Activated CD4-positive, alpha-beta T cell treated with anti-CD3 and anti-CD28 coated beads for 4 hours (primary cell): ENCODE measurements at places on chromosomes 7 and 10.

- DNase-seq, result no peak
Measured at GRCh38 chr7:152000191-152000590, 25.3 kb upstream of the GALNT11 start.

DNA sequence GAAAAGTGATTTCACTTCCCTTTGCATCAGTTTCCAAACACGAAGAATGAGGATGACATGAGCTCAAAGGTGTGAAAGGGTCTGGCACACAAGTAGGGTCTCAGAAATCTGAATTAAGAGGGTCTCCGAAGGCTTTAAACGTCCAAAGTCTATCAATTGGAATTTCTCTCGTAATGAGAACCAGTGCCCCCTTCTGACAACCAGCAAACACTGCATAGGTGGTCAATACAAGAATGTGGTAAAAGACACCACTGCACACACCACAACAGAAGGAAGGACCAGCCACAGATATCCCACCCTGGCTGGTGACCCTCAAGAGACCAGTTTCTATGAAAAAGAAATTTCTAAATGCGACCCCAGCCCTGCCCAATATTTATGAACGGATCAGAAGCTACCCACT, 78.1 kb downstream of the CALN1 start:
- no peak for DNase-seq

- no peak for DNase-seq
Measured at GRCh38 chr10:75058161-75058560, 53.3 kb upstream of the SAMD8 start.

DNA sequence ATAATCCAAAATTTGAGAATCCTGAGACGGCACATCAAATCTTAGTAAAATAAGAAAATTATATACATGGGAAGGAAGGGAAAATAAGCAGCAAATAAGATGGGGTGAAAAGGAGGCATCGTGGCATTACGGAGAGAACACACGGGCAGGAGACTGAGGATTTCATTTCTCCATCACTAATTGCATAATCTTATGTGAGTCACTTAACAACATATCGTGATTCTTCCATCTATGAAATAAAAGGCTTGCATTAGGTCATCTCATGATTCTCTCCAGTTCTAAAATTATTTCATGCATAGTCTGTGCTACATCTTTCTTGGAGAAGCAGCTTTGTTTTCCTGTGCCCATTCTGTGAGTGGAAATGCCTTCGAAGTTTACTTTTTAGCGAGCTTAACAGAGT, 288.7 kb downstream of the LRMDA start:
- DNase-seq, result no peak

GRCh38 chr10:3784510-3785250, at the start of gene KLF6:
TSS of gene KLF6 (minus strand) at chr10:3785209. CDS start at chr10:3785014, 195 bp downstream.
- DNase-seq, result no peak

DNA sequence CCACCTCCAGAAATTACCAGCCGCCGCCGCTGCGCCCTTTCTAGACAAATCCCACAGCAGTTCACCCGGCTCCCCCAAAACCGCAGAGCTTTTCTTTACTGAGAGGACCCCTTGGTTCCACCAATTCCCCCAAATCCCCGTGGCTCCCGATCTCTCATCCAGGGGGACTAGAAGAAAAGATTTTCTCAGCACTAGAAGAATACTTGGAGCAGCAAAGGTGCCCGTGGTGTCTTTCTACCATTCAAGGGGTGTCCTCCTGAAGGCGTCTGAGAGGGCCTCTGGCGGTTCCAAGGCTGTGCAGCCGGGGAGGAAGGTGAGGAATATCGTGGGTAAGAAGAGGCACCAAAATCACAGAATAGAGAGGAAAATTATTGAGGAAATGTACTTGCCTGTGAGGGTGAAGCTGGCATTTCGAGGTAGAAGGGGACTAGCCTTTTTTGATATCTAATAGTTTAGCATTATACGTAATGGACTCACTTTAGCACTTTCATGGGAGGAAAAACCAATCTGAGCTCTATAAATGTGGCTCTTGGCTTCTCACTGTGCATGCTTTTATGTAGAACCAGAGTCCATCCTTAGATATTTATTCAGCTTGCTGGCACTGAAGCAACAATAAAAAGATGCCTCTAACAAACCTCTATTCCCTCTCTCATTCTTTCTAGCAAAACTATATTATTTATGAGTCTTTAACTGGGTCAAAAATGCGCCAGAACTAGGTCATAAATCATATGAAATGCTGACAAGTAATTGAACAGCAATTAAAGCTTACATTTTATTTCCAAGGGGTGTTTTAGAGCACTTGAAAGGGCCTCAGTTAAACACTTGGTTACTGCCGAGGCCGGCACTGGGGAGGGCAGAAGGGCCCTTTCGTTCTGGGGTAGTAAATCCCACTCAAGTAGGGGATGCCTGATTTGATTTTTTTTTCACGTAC, 13.8 kb upstream of the HOXA2 start:
- no peak for DNase-seq

GRCh38 chr10:16968416-16969041, 151.3 kb upstream of the RSU1 start:
- DNase-seq, result no peak

DNA sequence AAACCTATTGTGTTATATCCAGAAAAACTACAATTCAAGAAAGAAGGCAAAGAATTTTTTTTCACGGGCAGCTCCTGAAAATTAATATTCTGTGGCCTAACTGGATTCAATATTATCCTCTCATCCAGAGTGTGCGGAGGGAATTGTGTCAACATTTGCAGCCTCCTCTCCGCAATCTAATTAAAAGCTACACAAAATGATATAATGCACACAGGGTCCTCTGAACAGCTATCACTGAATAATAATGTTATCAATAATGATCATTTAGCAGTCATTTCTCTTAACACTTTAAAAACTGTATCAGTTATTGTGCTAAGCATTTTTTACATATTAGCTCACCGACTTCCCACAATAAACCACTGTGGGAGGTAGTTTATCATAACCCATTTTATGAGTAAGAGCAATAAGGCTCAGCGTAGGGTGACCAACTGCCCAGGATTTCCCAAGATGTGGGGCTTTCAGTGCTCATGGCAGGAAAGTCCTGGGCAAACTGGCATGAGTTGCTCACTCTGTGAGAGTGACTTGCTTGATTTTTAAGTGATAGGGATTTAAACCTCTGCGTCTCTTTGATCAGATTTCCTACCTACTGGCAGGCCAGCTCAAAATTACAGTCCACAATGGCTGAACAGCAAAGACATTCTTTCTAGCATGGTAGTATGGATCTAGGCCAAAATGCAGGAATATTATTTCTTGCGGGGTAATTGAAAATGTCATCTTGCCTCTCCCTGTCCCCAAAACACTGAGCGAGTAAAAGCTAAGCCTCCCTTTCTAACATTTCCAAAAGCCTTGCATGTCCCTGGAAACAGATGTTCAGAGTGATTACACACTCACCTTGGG, 65.7 kb downstream of the AOAH start:
- DNase-seq, result no peak

- DNase-seq, result no peak
Measured at GRCh38 chr7:77838929-77839491, 40.4 kb downstream of the PHTF2 start.

- no peak for DNase-seq
Measured at GRCh38 chr7:44073664-44074348, 8.4 kb upstream of the PGAM2 start.

- DNase-seq, result no peak
Measured at GRCh38 chr10:130121486-130122079, 11.0 kb upstream of the C10orf143 start.

DNA sequence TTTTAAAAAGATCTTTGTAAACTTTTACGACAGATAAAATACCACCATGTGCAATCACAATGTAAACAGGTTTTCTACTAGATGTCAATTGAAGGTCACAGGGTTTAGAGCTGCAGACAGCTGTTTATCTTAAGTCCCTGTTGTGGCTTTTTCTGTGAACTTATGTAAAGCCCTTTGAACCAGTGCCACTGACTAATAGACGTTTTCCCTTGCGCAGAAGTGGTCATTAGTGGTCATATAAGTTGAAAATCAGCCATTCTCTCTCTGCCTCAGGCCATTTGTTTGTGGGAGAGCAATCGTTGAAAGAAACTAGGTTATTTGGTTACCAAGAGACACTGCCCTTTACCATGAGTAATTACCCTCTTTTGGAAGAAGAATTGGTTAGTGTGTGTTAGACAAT, 23.9 kb downstream of the CACNB2 start:
- DNase-seq, result no peak

DNA sequence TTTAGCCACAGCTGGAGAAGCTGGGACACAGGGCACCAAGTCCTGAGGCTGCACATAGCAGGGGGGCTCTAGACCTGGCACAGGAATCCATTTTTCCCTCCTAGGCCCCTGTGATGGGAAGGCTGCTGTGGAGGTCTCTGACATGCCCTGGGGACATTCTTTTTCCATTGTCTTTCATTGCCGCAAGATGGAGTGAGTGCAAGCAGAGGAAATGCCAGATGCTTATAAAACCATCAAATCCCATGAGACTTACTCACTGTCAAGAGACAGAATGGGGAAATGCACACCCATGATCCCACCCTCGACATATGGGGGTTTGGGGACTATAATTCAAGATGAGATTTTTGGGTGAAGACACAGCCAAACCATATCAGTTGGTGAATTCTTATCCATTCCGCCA, 94.7 kb upstream of the FERD3L start:
- DNase-seq, result no peak

DNA sequence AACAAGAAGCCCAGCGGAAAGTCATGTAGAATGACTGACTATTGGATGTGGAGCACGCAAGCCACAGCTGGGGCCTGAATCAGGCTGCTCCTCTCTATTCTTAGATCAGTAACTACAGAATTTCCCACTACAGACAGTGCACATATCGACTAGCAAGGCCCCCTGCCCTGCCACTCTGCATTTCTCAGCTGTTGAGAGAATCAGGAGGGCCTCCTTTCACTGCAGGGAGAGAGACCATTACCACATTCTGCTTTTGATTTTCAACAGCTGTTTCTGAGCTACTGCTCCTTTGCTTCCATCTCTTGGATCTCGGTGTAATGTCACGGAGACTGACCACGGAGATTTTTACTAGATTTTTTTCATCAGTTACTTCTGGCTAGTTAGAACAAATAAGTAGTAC, 73.8 kb downstream of the PON1 start:
- no peak for DNase-seq

DNA sequence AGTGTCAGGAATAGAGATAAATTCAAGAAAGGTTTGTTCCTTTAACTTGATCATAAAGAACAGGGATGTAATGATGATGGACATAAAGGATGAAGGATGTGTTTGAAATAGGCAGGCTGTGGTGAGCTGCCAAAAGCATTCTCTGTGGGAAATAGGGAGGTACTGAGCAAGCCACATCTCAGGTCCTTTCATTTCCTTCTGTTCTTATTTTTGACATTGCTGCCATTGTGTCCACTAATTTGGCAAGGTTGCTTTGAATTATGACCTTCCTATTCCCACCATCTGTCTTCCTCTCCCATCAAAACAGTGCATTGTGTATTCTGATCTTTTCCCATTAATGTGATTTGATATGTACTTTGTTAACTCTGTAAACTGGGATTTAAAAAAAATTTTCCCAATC, 9.4 kb downstream of the SCRN1 start:
- DNase-seq, result no peak

- DNase-seq, result no peak
Measured at GRCh38 chr7:29500719-29501118, 62.9 kb upstream of the PRR15 start.

GRCh38 chr7:37765421-37765829, 81.9 kb downstream of the GPR141 start:
- no peak for DNase-seq

DNA sequence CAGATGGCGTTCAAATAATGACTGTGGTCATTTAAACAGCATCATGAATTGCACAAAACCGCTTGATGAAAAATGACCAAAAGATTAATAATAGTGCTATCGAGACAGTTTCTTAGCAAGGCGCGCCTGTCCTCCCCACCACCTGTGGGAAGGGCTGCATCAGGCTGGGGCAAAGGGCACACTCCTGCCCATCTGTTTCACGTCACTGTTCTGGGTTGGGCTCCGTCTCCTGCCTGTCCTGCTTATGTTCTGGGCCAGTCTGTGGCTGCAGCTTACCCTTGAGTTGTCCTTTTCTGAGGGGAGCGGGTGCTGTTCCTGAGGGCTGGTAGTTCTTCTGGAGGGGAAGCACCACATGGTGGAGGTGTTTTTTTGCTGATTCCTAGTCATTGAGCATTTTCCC, 13.3 kb downstream of the RBM17 start:
- DNase-seq, result no peak

- no peak for DNase-seq
Measured at GRCh38 chr7:6656413-6656812, 19.3 kb downstream of the ZNF316 start.

DNA sequence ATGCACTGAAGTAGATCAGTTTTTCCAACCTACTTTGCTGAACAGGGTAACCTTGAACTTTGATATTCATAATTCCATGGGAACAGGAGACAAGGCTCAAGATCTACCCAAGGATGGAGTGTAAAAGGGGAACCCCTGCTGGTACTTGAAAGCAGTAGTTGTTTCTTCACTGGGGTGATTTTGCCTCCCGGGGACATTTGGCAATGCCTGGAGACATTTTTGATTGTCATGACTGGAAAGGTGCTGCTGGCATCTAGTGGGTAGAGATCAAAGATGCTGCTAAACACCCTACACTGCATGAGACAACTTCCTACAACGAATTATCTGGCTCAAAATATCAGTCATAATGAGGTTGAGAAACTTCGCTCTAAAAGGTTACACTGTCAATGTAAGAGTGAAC, 214.8 kb upstream of the CTBP2 start:
- no peak for DNase-seq

DNA sequence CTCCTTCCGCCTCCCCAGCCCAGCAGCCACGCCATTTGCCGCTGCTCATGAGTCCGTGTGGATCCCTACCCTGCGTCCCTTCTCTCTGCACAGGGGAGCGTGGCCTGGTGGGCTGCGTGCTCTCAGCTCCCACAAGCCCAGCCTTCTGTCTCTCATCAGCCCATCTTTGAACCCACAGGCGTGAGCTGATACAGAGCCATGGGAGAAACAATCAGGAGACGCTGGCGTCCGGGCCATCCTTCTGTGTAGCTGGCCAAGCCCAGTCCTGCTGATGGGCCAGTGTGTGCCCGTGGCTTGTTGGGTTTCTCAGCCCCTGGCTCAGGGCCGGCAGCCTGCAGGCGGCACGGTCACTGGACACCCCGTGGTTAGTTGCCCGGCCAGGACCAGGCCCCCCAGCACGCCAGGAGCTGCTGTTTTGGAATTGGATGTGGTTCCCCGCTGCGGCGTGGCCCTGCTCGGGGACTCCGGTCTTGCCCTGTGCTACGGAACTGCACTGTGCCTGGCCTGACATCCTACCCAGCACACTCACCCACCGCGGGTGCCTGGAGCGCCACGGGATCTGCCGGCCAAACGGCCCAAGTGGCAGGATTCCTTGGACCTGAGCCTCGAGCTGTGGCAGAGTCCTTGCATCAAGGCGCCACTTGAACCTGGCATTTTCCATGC, 88.9 kb downstream of the ELFN1 start:
- DNase-seq, result no peak
